A549 treated with dexamethasone at 1 μM for 4 hours (cell line): ENCODE measurements at places on chromosomes 2 and 18. TPM values are rescaled to one million over a fixed set of nuclear protein-coding genes. Genes with fewer than 3 reads are reported as not detected.

The LONRF2 gene
- total RNA-seq: 1.5 to 3.3 TPM (median 2.1 TPM) in 5 replicates

The GDF7 gene
- total RNA-seq: 0.08 to 0.15 TPM (median 0.11 TPM) in 5 replicates

The CHRNA1 gene
- not detected in 5 replicates for total RNA-seq

The UGT1A5 gene
- 0.06 TPM in 1 of 5 replicates, not detected in the others for total RNA-seq

The CCT4 gene
- total RNA-seq: 296 to 312 TPM (median 310 TPM) in 5 replicates

The C2orf66 gene
- total RNA-seq: 0.05 TPM in 1 of 5 replicates, not detected in the others

The INHBB gene
- total RNA-seq: 22.0 to 35.9 TPM (median 28.5 TPM) in 5 replicates

The SIGLEC15 gene
- not detected in 5 replicates for total RNA-seq

The RBM44 gene
- total RNA-seq: 0.09 to 0.24 TPM (median 0.19 TPM) in 5 replicates
